CD4-positive, alpha-beta T cell treated with Interleukin-17A for 1 hour (primary cell): ENCODE measurements at places on chromosomes 4 and X.

GRCh38 chr4:41156574-41156973, 57.8 kb downstream of the APBB2 start:
- no peak for DNase-seq

GRCh38 chr4:82266345-82266744, 107.4 kb downstream of the HNRNPD start:
- no peak for DNase-seq

GRCh38 chr4:74805601-74806000, 11.3 kb upstream of the BTC start:
- no peak for DNase-seq

GRCh38 chrX:42000836-42001235, 77.5 kb upstream of the CASK start:
- no peak for DNase-seq
